ACHN (cell line): ENCODE measurements at places on chromosomes 7 and 10.

DNA sequence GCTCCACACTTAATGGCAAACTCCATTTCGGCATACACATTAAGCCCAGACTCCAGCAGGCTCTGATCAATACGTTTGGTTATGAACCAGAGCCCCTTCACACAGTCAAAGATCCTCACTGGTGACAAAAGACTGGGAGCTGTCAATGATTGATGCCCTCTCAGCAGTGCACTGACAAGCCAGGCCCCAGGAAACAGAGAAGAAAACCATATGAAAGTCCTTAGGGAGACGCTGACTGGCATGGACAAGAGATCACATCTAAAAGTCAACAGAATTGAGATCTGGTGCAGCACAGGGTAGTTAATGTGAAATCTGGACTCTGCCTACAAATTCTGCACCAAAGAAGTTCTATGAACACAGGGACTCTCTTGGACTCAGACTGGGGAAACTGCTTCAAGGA is 600.9 kb upstream of the NRP1 start:
- no peak for DNase-seq

GRCh38 chr10:47286591-47287315 is 13.2 kb upstream of the GDF10 start:
- no peak for DNase-seq

DNA sequence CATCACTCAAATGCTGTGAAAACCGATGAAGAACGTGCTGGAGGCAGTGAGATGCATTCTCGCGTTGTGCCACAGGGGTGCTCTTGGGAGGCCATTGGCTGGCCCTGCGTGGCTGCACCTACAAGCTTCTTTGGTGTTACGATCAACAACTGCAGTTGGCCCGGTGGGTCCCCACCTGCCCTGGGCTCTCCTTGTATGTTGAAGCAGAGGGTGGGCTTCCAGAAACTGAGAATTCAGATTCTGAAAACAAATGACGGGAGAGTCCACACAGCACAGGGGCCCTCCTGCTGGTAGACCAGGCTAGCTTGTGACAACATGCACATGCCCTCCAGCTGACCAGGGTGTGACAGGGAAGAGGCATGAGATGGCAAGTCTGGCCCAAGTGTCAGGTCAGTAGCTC is 23.7 kb upstream of the DDC start:
- no peak for DNase-seq

- DNase-seq = no peak
Observed at GRCh38 chr7:54179321-54180029, 362.7 kb upstream of the VSTM2A start.

DNA sequence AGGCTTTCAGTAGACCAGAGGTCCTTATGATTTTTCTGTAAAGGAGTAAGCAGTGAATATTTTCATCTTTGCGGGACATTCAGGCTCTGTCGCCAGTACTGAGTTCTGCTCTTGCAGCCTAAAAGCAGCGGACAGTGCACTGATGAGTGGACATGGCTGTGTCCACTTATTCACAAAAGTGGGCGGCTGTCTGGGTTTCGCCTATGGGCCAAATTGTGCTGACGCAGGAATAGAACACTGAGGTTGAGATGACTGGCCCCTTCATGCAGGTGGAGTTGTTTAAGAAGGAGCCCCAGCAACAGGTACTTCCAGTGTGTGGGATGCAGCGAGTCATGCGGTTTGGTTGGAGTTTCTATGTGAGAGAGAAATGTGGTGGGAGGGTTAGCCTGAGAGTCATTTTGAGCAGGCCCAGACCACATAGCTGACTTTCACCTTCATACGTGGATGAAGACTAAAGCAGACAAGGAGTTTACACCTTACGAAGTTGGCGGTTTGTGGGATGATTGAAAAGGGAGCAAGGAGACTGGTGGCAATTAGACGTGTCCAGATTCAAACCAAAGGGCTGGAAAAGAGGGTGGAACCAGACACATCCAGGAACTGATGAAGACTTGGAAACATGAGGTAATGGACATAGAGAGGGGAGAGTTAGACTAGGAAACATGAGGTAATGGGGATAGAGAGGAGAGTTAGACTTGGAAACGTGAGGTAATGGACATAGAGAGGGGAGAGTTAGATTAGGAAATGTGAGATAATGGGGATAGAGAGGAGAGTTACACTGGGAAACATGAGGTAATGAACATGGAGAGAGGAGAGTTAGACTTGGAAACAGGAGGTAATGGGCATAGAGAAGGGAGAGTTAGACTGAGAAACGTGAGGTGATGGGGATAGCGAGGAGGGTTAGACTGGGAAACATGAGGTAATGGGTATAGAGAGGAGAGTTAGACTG is 38.2 kb downstream of the WDR37 start:
- no peak for DNase-seq

DNA sequence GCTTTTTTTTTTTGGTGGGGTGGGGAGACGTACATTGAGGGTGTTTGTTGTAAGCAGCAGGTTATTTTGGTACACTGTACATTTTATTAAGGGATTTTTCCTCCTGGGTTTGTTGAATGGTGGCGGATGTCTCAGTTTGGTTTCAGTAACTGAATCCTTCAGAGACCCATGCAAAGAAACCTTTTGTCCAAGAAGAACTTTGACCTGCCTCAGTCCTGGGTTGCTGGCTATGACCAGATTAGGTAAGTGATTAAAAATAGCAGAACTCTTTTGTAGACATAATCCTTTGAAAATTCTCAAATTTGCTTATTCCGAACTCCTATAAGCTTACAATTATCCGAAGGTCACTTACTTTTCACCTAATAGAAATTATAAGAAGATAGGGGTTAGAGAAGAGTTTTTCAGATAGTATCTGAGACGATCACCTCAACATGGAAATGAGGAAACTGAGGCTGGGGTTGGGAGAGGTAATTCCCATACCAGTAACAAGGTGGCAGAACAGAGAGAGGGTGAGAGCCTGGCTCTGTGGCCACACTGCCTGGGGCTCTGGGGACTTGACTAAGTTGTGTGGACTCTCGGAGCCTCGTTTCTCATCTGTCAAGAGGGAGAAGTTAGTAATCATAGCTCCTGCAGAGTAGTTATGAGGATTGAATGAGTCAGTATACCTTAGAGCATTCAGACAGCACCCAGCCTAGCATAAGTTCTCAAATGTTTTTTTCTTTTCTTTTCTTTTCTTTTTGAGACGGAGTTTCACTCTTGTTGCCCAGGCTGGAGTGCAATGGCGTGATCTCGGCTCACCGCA is 87.4 kb downstream of the CCNY start:
- no peak for DNase-seq

GRCh38 chr7:158702944-158703343 is 1.7 kb downstream of the NCAPG2 start:
- DNase-seq = no peak

GRCh38 chr10:84047258-84048010 is 91.9 kb upstream of the GHITM start:
- no peak for DNase-seq

DNA sequence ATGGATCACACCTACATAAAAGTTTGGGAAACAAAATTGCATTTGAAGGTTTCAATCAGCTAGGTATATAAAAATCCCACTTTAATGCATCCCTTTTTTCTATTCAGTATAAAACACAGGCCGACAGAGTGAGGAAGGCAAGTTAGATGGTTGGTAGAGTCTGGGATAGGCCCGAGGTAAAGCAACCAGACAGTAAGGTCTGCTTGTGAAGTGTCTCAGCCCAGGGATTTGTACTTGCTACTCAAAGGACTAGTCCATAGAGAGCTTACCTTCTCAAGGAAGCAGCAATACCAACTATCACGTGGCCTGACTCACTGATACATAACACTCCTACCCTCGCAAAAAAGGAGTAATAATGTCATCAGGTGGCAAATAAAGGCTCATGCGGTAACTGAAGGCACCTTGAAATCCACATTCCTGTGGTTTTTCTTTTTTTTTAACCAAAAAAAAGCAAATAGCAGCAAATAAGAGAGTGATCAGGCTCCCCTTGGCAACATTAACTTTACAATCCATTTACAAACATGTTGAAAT is 56.2 kb upstream of the ATP6V0A4 start:
- DNase-seq = no peak

DNA sequence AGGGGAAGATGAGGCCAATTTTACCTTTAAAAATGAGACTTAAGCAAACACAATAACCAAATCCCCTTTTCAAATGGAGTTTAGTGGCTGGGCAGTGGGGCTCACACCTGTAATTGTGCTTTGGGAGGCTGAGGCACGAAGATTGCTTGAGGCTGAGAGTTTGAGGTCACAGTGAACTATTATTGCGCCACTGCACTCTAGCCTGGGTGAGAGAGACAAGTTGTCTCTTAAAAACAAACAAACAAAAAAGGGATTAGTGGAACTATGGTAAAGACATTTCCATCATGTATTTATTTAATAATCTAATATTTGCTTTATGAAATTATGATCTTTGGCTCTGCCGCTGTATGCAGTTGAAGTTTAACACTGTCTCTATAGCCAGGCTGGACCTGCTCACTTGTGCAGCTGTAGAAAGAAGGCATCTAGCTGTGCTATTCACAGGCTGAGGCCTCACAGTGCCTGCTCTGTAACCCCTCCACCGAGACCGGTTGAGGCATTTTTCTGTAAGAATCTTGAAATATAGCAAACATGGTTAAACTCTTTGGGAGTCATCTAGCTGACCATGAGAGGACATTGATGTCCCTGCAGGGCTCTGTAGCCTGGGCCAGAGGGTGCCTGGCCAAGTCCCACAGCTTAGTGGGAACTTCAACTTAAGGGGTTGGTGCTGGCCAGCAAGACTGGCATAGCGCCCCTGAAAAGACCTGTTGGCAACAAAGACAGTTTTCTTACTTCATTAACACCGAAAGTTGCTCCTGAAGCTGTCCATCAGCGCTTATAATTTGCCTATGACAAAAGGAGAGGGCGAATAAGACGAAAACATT is 131.8 kb downstream of the BMPER start:
- DNase-seq = no peak

GRCh38 chr7:131681961-131682360 is 125.5 kb upstream of the PODXL start:
- no peak for DNase-seq

- DNase-seq = no peak
Observed at GRCh38 chr7:131552053-131552452, 4.4 kb downstream of the PODXL start.

GRCh38 chr7:55557666-55558188 is 14.6 kb downstream of the VOPP1 start:
- DNase-seq = no peak

- no peak for DNase-seq
Observed at GRCh38 chr7:101243646-101244374, 1.1 kb downstream of the FIS1 start.

GRCh38 chr7:83410989-83411591 is 237.8 kb downstream of the SEMA3E start:
- DNase-seq = peak; percentile 74

GRCh38 chr7:120110169-120110568 is 162.8 kb upstream of the KCND2 start:
- no peak for DNase-seq

DNA sequence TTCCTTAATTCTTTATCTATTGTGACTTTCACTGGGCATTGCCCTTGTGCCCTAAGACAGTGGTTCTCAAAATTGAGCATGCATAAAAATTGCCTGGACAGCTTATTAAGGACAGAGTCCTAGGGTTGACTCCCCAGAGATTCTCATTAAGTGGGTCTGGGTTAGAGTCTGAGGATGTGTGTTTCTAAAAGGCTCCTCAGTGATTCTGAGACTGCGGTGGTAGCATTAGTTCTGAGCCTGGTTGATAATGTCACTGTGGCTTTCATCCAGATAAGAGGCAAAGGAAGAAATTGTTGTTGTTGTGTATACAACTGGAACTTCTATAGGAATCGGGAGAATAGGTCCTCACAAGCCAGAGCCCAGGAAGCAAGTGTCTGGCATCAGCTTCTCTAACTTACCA is 1.3 kb downstream of the IFIT2 start:
- DNase-seq = no peak

- no peak for DNase-seq
Observed at GRCh38 chr7:84138411-84138810, 56.2 kb downstream of the SEMA3A start.

DNA sequence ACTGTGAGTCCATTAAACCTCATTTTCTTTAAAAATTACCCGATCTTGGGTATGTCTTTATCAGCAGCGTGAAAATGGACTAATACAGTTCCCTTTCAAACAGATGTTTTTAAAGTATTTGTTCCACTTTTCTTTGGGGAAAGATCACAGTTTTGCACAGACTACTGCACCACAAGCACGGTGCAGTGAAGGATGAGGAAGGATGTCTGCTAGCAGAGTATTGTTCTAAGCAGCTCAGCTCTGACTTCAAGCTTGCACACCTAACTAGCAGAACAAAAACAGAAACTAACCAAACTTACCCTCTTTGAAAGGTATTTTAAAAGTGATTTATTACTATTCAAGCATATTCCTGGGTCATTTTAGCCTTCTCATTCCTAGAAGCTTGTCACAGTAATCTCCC is 20.0 kb downstream of the THNSL1 start:
- DNase-seq = no peak

DNA sequence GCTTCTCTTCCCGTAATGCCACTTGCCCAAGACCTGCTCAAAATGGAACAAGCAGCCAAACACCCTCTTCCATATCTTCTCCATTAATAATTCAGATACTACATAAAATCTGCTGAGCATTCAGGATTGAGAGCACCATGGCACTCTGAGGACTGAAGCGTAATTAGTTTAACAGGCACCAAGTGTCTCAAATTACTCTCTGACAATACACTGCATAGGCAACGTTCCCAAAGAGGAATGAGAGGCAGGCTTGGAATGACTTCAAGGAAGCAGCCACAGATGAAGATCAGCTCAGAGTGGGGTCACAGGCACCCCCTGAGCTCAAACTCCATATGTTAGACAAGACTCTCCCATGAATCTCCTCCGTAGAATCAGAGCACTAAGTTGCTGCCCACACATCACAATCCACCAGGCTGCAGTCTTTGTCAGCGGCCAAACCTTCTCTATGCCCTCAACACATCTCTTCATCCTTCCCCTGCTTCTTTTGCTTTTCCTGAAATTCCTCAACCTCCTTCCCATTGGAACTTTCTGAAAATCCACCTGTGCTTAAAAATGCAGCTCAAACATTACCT is 4.7 kb upstream of the ABLIM1 start:
- no peak for DNase-seq

DNA sequence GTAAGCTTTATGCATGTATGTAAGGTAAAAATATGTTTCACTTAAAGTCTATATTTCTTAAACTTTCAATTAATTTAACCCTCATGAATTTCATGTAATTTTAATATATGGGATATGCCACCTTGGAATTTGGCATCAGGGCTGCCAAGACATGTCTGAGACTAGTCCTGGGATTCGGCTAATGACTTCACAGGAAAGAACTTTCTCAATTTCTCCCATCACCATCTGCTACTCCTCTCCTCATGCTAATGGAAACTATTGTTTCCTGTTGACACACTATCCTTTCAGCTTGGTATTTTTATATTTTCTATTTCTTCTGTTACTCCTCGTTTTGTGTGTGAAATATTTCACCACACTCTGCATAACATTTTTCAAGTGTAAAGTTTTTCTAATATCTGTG is 205.9 kb downstream of the ARL4A start:
- no peak for DNase-seq
